GM19239 (cell line): ENCODE measurements at places on chromosomes 11 and 22.
A peak's percentile ranks its signal among the peaks of the same experiment; 100 is the strongest.

GRCh38 chr11:103870821-103871309 lies 165.6 kb upstream of the DDI1 start:
- DNase-seq: no peak

- peak; percentile 62 for DNase-seq
Observed at GRCh38 chr11:75532200-75533048, 6.7 kb upstream of the GDPD5 start.

DNA sequence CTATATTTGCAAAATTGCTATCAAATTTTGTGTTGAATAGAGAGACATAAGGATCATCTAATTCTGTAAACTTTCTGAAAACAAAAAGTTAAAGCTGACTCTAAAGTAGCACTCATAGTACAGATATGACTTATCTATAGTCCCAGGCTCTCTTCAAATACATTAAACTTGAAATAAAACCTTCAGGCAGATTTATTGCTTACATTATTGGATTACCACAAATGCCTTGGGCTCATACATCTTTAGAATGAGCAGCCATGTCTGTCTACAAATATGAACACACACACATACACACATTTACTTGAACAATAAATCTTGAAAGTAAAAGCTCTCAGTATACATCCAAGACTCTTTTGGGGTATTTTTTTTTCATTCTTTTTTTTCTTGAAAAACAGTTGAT lies 207.9 kb downstream of the LUZP2 start:
- DNase-seq: no peak

DNA sequence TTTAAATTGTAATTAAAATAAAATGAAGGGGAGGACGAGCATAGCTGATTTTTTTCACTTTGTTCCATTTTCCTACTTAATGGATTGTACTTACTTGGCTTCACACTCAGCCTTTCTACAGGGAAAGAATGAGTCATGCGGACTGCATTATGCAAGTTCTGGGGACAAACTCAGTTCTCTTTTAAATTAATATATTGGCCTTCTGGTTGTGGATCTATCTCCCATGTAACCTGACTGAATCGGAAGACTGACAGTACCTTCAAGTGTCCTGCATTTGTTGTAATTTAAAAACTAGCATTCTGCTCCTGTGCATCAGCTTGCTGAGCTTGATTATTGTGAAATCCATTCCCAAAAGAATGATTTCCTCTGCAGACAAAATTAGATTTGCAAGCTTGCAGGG lies 12.2 kb downstream of the OR8D1 start:
- DNase-seq: no peak

- no peak for DNase-seq
Observed at GRCh38 chr22:28759861-28760560, 12.5 kb upstream of the CCDC117 start.

DNA sequence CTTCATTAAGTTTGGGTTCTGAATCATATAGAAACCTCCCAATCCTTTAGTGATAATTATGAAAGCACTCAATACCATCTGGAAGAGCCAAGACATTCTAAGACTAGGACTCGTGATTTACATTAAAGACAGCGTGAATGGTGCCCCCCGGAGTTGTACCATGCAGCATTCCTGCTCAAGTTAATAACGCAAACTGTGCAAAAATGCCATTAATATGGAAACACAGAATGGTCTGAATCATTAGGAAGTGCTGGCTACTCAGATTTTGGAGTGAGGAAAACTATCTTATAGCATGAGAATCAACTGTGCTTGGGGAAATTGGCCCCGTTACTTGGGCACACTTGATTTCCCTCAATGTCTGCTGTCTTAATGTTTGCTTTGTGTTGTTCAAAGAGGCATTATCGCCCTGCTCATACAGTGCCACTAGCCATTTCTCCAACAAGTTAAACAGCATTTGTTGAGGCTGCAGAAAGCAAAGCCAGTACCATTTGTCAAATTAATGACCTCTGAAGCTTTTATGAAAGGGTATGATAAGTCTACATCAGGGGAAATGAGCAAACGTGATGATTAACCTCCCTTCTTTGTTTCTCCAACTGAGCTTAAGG lies 18.5 kb upstream of the TPH1 start:
- no peak for DNase-seq

GRCh38 chr11:35358391-35358790 lies 61.0 kb downstream of the SLC1A2 start:
- no peak for DNase-seq

- DNase-seq: no peak
Observed at GRCh38 chr11:117888139-117888566, 11.7 kb upstream of the FXYD6 start.
